NCI-H1694 treated with DMSO at 0.1 percent for 48 hours (cell line): ENCODE measurements at places on chromosomes 2 and 18.

DNA sequence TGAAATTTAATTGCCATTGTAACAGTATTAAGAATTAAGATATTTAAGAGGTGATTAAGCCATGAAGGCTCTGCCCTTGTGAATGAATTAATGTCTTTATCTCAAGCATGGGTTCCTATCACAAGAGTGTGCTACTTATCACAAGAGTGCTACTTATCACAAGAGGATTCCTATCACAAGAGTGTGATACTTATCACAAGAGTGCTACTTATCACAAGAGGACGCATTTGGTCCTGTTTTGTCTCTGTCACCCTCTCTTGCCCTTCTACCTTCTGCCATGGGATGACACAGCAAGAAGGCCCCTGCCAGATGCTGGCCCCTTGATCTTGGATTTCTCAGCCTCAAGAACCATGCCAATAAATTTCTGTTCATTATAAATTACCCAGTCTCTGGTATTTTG, 13.2 kb upstream of the COL5A2 start:
- no peak for DNase-seq

DNA sequence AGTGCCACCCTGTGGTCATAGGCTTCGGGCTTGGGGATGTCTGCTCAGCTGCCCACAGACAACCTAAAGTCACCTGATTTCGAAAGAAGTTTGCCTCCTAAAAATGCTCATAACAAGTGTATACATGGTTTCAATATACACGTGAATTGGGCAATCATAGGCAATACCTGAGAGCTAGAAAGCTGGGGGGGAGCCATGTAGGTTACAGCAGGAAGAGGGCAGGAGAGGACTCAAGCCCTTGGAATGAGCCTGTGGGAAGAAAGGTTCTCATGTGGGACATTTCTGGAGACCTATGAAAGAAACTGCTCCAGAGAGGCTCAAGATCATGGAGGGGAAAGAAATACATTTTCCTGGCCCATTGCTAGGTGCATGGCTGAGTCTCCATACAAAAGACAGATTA, 109.7 kb downstream of the ACOXL start:
- no peak for DNase-seq

- DNase-seq: no peak
Measured at GRCh38 chr2:54207666-54208195, 48.3 kb downstream of the TSPYL6 start.

DNA sequence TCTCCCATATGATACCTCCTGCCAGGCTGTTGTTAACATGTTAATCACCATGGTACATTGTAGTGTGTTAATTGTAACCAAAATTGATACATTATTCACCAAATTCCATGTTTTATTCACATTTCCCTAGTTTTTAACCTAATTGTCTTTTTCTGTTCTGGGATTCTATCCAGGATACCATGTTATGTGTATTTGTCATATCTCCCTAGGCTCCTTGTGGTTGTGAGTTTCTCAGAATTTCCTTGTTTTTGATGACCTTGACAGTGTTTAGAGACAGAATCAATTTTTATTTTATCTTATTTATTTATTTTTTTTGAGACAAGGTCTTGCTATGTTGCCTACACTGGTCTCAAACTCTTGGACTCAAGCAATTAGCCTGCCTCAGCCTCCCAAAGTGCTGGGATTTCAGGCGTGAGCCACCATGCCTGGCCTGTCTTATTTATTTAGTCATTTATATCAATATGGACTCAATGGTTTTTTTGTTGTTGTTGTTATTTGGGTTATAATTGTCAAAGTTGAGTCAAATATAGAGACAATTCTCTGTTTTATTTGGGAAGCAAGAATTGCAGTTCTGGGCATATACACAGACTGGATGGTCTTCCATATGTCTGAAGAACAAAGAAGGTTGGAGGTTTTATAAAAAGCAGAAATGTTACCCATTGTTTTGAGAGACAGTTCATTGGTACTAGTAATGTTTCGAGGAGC, 42.6 kb downstream of the INPP4A start:
- no peak for DNase-seq

DNA sequence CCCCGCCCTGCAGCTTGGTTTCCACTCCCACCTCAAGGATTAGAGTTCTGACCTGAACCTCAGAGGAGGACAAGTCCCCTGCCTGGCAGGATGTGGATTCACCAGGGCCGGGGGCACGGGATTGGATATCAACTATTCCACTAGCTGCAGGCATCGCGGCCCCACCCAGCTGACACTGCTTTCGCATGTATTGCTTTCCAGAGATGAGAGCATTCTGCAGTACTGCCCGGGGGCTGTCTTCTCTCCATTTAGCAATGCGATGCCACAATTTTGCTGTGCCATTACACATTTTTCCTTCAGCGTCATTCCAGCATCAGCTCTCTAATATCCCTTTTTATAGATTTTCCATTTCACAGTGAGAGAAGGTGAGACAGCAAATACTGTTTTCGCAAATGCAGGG, 42.0 kb downstream of the CTIF start:
- DNase-seq: no peak

GRCh38 chr18:5543036-5543680, 639 bp downstream of the EPB41L3 start:
- no peak for DNase-seq

DNA sequence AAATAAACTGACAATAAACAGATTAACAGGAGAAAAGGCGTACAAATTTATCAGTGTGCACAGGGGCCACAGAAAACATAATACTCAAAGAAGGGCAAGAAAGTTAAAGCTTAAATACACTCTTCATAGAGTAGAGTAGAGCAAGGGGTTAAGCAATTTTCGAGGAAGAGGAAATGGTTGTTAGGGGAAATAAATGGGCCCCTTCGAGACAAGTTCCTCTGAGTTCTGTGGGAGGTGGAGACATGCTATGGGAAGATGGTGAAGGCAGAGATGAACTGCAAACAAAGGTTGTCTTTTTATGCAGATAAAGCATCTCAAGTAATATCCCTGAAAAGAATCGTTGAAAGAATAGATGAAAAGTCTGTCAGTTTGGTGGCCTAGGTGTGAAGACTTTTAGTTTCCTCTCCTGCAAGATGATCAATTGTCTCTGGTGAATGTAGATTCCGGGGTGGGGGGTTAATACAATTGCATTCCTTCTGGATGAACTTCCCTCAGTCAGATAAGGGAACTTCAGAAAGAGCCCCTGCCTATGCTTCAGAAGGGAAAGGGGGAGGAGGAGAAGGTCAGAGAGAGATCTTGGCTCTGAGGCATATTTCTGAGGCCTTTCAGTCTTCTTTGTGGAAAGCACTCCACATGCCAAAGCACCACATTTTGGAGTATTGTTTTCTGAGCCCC, 127.0 kb downstream of the METTL4 start:
- no peak for DNase-seq

GRCh38 chr2:170156592-170156991, 21.4 kb upstream of the MYO3B start:
- no peak for DNase-seq

- no peak for DNase-seq
Measured at GRCh38 chr2:166563894-166564293, 69.8 kb upstream of the SCN7A start.

DNA sequence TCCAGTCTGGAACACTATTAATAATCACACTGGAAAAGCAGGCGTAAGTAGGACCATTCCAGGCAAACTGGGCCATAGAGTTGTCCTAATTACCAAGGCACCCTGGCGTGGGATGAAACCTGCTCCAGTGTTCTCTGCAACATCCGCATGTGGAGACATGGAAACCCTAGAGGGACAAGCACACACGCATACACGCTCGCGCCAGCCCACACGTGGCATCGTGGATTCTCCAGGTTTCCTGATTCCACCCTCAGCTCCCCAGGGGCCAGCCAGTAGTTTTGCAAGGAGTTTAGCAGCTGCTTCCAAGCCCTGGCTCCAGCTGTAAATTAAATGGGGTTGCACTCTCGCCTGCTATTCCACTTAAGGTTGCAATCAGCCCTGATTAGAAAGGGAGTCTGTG, 127.7 kb downstream of the DYSF start:
- DNase-seq: no peak

- no peak for DNase-seq
Measured at GRCh38 chr2:850429-850828, 100.2 kb upstream of the SNTG2 start.

DNA sequence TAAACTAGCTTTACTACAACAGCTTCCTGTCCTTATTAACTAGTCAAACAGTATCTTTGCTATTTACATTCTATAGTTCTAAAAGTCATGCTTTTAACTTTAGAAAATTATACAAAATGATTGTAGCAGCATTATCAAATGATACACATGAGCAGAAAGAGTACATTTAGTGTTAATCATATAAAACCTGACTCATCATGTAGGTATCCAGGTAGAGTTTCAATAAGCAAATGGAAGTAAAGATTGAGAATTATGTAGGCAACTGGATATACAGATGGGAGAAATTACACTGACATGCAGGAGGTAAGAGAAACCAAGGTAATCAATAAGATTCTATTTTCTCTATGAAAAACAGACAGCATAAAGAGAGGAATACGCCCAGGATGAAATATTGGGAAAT, 33.8 kb downstream of the TRIP12 start:
- DNase-seq: no peak
